Stimulated activated CD4-positive, alpha-beta T cell treated with anti-CD3 and anti-CD28 coated beads, Interleukin-15, amount 100 ng/mL, for 48 hours (primary cell): ENCODE measurements at places on chromosomes 4 and X.

GRCh38 chrX:39946822-39947221 lies 150.9 kb downstream of the BCOR start:
- no peak for DNase-seq

GRCh38 chr4:169957785-169958184 lies 68.4 kb downstream of the MFAP3L start:
- DNase-seq, result no peak

GRCh38 chr4:60617731-60618130 lies 582.4 kb upstream of the ADGRL3 start:
- no peak for DNase-seq

DNA sequence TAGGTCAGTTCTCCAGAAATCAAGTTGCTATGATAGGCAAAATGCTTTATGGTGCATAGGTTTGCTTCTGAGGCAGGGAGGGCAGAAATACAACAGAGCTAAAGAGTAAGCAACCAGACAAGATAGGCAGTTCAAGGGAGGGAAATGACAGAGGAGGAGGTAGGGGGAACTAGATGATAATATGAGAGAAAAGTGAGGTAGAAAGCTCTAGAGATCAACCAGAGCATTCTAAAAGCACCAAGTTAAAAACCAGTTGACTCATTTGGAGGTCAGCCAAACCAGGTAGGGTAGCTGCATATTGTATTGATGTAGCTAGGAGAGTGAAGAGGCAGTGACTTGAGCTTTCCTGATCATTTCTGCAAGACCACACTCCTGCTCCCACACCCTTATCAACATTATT lies 49.0 kb upstream of the SLC16A2 start:
- DNase-seq, result no peak

DNA sequence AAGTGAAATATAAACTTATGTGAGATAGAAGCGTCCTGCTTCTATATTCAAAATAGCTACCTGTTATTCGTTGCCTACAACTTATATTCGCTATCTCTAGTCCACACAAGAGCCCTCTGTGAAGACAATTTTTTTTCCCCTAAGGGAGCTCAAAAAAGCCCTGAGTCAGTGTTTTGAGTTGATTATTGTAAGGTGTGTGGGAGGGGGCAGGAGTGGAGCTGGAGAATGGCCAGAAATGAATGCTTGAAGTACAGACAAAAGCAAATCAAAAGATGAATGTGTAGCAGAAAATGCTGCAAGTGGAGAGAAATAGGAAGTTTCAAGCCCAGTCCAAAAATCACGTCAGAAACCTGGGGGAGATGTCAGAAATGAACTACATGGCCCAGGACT lies 655.0 kb upstream of the LCORL start:
- no peak for DNase-seq

GRCh38 chr4:80336582-80336981 lies 1.1 kb downstream of the CFAP299 start:
- DNase-seq, result no peak

DNA sequence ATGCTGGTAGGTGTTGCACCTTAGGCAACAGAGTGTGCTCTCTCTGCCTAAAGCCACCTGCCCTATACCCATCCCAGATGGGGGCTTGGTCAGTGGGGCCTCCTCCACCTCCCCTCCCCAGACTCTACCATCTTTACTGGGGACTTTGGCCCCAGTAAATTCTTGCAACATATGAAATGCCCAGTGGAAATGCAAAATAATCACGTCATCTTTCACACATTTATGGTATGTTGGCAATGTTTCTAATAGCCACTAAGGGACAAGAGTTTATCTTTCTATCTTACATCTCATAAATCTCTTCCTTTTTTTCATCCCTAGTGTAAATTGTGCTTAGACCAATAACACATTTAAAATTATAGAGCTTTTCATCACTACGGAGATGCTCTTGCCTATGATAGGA lies 103.0 kb upstream of the MAML3 start:
- no peak for DNase-seq

DNA sequence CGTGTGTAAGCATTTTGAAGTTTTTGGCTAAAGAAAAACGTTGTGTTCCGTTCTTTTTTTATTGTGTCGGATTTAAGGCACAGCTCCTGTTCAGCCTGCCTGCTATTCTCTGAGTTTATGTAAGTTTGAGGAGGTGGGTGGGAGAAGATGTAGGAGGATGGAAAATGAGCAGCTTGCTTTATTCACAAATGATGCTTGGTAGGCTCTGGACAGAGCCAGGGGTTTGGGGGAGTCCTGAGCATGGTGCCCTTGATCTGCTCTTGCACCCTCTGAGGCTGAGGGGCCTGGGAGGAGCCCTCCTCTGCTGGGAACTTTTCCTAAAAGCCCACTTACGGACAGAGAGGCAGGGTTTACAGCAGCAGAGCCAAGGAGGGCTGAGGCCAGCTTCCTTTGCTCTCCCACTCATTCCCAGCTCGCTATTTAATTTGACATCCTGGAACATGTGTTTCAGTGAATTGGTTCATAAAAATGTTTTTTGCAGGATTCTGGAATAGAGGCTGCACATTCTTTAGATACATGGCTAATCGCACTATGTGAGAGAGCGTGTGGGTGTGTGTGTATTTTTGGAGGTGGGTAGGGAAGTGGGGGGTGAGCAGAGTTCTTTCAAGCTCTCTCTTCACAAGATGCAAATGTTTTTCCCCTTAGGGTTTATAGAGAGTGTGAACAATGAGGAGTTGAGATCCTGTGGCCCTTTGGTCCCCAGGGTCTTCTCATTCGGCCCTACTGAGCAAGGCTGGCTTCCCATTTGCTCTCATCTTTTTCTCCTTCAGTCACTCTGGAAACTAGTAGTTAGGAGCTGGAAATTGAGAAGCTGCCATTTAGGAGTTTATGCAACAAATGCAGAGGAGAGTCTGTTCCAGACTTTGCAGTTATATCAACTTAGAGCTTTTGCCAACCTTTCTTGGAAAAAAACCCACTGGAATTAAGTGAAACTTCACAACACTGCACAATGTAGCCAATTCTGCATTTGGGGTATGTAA lies 32.1 kb downstream of the TMEM131L start:
- DNase-seq, result no peak

GRCh38 chr4:159312236-159312635 lies 209.4 kb downstream of the RAPGEF2 start:
- no peak for DNase-seq

DNA sequence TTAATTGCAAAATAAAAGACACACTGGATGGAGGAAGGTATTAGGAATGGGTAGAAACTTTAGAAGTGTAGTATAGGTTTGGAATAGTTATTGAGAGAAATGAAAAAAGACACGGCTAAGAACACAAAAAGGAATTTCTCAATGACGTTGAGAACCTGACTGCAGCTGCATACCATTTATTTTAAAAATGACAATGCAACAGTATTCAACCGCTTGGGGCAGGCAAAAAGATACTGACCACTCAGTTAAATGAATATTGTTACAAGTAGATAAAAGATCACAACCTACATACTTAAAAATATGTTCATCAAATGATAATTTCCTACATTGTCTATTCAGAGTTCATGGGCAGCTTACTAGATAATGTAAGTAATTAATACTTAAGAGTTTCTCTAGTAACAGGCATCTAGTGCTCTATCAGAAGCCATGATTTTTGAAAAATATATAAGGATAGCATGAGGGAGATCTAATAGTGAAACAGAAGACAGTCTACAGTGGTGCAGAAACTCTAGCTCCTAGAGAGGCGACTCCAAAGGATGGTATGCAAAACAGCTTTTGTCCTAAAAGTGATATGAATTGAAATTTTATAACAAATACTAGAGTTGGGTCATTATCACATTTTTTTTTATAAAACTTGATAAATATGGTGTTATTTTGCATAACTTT lies 216.2 kb upstream of the VEGFC start:
- DNase-seq, result no peak

DNA sequence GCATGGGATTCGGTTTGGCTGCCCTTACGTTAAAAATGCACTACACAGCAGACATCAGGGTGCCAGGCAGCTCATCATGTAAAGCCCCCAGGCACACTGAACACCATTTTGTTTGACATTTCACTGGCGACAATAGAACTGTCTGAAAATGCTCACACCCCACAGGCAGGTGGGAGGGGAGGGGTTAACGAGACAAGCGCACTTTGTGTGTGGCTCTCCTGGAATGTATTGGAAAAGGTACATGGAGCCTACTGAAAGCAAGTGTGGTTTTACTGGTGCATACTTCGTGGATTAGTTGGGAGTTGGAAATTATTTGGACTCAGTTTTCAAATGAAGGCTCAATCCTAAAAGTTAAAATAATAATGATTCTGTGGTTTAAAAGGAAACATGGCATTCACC lies 31.6 kb upstream of the PPARGC1A start:
- no peak for DNase-seq

DNA sequence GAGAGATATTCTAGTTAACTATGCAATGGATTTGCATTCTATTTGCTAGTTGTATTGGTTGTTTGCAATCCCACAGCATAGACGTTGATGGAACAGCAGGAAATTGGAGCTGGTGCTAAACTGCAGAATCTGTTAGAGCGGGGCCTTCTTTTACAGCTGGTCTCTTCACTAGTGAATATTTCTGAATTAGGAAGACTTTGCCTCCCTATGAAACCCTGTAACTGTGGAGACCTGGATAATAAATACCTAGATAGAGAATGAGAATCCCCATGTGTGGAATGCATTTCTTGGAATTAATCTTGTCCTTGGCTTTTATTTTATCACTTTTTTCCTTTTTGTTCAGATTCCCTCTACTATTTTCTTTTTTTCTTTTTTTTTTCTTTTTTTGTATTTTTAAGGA lies 109.7 kb downstream of the SHROOM3 start:
- no peak for DNase-seq

GRCh38 chrX:37820646-37821045 lies 26.7 kb downstream of the DYNLT3 start:
- DNase-seq, result no peak
